ENCODE measurements at places on chromosomes 1 and 21.

GRCh38 chr21:34154878-34155277 lies 81.5 kb downstream of the MRPS6 start:
- DNase-seq: no peak

GRCh38 chr1:182217967-182218366 lies 156.5 kb upstream of the ZNF648 start:
- no peak for DNase-seq

DNA sequence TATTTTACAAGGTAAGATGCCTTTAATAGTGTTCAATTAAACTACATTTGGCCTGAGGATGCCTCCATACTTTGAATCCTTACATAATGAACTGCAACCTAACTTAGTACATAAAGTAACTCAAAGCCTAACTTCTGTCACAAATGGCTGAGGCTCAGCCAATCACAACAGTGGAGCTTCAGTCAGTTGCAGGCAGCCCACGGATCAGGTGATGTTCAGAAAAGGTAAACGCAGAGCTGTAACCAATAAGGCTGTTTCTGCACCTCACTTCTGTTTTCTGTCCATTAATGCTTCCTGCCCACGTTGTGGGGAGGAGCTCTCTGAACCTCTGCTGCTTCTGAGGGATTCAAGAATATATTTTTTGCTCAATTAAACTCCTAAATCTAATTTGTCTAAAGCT lies 94.8 kb upstream of the KIAA0040 start:
- no peak for DNase-seq

GRCh38 chr1:221775206-221775605 lies 33.3 kb upstream of the DUSP10 start:
- DNase-seq: no peak

- no peak for DNase-seq
These were observed 39.0 kb downstream of the DPT start for GRCh38 chr1:168689726-168690602.

GRCh38 chr1:113168946-113169345 lies 95.9 kb downstream of the LRIG2 start:
- DNase-seq: no peak

DNA sequence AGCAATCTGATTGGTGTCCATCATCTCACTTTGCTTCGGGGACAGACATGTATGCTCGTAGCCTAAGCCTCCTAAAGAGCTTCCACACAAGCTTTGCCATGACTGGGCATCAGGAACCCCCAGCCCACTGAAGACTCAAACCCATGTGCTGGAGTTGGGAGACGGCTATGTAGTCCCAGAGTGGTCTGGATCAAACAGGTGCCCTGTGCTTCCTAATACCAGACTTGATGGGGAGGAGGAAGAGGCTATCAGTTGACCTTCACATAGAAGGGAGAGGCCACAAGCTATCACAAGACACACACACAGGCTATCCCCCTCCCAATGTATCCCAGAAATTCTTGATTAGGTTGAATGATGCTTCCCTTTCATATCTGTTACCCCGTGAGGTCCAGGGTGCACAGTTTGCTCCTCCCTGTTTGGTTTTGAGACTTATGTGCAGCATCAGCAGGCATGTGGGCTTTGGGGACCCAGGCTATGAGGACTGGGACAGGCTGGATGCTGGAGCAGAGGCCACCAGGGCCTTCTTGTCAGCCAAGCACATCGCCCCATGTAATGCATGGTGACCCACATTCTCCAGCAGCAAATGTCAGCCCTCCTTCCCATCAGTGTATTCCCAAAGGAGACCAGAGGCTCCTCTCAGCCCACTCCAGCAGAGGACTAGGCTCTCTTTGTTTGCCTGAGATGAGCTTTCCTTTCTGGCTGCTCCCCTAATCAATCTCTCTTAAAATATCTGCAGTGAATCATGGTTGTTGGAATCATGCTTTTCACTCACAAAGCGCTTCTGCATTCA lies 159.8 kb downstream of the GRIK3 start:
- DNase-seq: no peak

DNA sequence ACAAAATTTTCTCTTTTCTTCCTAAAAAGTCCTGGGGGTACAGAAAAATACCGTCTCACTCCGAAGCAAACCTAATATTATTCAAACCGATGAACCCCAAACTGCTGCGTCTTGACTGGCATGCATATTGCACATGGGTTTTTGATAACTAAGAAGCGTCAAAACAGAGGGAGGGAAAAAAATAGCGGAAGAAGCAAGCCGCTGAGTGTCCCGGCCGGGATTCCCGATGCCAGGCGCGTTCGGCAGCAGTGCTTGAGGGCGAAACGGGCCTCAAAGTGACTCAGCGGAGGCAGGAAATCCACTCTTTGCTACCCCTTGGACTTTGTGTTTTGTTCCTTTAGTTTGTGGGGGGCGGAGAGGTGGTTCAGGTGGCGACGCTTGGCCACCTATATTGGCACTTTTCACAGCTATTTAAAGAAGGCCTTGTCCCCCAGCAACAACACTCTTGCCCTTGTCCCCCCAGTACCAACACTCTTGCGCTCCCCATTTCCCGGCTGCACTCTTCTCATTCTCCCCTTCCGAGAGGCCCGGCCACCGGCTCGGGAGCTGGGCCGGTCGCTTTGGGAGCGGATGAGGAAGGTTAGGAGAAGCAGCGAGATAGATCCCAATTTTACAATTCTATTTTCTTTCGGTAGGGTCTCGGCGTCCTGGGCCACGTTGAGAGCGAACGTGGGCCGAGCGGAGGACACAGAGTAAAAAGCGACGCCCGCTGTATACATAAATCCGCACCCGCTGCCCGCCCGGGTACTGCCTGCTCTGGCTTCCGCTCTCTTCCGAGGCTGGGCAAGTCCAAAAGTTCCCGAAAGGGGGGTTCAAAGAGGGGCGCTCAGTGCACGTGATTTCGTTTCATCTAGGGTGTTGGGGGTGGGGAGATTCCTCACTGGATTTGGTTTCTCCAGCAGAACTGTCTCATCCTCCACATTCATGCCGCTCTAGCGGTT lies 2.5 kb downstream of the LMX1A start:
- no peak for DNase-seq

DNA sequence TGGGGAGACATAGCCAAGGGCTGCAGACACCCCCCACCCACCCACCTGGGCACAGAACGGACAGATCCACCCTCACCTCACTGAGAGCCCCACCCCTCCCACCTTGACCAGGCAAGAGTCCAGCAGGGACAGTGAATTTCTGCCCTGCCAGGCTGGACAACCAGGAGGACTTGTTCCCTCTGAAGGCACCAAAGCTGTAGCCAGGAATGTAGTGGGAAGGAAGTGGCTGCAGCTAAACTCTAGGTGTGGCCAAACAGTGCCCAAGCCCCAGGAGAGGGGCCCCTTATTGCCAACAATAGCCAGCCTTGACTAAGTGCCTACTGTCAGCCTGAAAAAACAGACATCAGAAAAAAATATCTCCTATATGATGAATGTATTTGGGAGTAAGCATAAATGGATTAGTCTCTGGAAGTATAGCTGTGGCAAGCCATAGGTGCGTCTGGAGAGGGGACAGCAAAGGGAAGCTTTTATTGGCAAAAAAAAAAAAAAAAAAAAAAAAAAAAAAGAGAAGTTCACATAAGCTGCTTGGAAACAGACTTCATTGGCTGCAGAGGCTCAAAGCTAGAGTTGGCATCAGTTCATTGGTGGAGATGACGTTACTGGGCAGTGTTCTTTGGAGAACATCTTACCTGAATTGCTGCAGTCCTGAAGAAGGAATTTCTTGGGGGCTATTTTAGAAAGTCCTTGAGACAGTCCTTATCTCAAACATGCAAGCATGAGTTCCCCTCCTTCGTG lies 64.1 kb upstream of the TMEM51 start:
- no peak for DNase-seq

DNA sequence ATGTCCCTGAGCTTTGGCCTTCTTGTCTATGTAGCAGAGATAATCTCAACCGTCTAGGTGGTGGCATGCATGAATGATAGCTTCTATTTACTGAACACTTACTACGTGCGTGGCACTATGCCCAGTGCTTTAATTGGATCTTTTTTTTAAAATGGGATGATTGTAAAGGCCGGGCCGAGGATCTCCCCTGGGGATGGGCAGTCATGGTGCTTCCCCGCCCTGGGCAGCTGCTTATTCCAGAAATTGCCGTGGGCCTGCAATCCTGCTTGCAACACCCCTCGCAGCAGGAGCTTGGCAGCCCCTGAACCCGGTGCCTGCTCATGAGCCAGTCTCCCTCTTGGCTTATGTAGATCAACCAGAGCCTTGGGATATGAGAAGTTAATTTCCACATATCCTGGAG lies 360.7 kb downstream of the CAMTA1 start:
- DNase-seq: no peak

DNA sequence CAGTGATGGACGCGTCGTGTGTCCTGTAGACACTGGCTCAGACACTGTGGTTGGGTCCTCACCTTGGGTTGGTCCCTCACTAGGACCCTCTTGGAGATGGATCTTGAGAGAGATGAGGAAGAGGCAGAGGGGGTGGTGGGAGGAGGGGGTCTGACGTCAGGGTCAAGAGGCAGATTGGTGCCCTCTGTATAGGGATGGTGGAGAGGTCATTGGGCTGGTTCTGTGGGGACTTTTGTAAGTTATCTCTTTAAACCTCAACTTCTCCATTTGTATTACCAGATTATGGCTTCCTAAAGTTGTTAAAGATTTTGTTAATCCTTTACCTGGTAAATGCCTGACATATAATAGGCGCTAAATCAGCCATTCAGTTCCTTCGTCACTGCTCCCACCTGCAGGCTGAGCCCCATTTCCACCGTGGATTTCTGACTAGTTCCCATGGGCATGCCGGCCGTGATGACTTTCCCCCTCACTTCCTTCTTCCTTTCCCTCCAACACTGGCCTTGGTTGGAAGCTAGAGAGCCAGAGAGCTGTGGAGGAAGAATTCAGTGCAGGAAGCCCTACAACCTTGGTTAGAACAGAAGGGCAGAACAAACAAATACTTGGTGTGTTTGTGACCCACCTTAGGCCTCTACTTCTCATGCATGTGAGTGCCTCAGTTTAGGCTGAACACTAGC lies 8.6 kb downstream of the H6PD start:
- no peak for DNase-seq

DNA sequence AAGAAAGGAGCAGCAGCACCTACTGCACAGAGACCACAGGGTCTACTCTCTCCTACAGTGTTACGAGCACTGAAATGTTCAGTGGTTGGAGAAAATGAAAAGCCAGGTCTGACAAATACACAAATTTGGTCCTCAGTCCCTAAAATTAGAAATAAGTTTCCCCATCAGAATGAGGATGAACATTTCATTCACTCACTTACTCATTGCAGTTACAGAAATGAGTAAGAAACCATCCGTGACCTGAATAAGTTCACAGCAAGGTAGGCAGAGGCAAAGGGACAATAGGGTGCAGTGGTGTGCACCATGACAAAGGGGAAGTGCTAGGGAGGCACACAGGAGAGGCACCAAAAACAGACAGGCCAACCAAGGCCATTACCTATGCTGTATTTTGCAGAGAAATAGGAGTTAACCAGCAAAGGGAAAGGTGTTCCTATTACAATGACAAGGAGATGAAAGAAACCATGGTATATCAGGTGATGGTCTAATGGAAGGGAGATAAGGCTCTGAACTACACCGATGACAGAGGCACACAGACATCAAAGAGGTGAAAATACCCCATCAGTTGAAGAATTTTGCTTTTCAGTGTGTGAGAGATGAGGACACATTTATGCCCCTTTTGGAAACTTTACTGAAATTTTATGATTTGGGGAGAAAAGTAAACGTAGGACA lies 29.4 kb downstream of the VAV3 start:
- peak; percentile 57 for DNase-seq

All from activated naive CD4-positive, alpha-beta T cell treated with Interleukin-2 at 50 U/mL for 16 hours (primary cell).